Activated T-helper 1 cell treated with anti-CD3 and anti-CD28 coated beads, Interleukin-2, amount 50 U/mL, for 16 hours (primary cell): ENCODE measurements at places on chromosomes 5 and 9.

- DNase-seq: no peak
These were observed 132.2 kb downstream of the RXRA start for GRCh38 chr9:134458207-134459108.

DNA sequence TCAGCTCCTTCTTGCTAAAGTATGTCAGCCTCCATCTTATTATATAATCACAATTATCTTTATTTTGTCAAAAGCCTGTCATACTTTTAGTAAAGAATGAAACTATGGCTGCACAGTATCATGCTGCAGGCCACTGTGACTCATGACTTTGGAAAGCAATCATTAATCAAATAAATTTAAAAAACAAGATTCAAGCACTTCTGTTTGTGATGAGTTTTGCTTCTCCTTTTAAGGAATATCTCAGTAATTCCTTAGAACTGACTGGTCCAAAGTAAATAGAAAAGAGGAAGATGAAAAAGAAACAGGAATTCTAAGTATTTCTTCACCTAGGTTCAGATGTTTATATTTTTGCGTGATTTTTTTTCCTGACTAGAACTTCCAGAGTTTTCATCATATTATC, 83.1 kb downstream of the EDIL3 start:
- no peak for DNase-seq

- no peak for DNase-seq
These were observed 34.7 kb downstream of the TRIP13 start for GRCh38 chr5:927172-928015.

GRCh38 chr5:6766604-6767093, 53.4 kb downstream of the TENT4A start:
- no peak for DNase-seq

- no peak for DNase-seq
These were observed 104.1 kb downstream of the TSSK1B start for GRCh38 chr5:113330533-113331208.

- DNase-seq: no peak
These were observed 92.8 kb upstream of the ELL2 start for GRCh38 chr5:96054311-96055030.

DNA sequence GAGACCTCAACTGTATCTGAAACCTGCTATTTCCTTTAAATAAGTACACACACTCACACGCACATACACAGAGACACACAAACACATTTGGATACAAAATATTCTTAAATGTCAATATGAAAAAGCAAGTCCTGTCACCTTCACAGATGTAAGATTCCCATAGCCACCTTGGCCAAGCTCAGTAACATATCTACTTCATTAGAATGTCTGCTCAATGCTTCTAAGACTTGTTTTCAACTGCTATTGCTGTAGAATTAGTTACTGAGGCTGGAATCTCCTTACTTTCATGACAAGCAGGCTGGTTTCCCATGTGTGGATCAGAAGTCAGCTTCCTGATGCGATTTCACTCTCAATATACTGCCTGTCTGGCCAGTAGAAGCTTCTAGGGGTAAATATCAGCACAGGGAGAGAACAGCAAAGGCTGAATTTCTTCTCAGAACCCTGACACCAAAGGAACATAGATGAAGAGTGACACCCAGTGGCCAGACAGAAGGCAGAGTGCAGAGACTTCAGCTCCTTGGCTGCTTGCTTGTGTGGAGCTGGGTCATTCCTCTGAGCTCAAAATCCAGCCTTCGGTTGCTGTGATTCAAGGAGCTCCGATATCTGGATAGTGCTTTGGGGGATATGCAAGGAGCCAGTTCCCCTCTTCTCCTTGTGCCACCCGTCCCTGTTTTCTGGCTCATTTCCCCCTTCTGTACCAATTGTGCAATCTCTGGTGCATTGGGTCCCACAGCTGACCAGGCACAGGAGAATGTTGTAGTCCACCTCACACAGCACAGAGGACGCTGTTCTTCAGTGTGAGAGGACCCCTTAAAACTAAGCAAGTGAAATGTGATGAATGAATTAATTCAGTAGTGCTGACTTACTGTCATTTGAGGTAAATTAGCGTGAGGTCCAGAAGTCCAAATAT, 26.6 kb upstream of the ABLIM3 start:
- no peak for DNase-seq

GRCh38 chr9:117407436-117408022, 7.3 kb downstream of the ASTN2 start:
- no peak for DNase-seq

GRCh38 chr9:128138001-128138400, 10.5 kb upstream of the PTGES2 start:
- no peak for DNase-seq

- no peak for DNase-seq
These were observed 11.1 kb upstream of the AJM1 start for GRCh38 chr9:136831002-136831719.

DNA sequence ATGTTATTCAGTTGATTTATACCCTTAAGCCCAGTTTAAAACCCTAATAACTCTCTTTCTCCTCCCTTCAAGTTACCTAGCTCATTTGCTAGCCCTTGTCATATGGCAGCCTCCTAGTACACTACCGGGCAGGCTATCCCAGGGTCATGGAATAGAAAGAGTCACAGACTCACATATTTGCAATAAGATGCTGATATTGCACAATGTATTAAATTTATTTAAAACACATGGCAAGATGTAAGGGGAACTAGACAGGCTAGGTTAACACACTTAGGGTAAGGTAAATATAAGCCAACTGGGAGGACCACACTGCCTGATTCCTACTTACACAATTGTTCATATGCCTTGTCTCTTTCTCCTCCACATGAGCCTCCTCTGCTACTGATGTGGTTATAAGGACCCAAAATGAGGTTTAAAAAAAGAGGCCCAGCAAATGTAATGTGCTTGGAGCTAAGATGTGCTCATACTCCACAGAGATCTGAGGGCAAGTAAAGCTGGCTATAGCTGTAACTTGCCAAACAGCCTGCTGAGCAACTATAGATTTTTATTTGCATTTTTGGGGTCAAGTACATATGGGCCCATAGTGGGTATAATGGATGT, 130.0 kb downstream of the ENC1 start:
- DNase-seq: no peak

GRCh38 chr9:114364134-114365041, 23.4 kb downstream of the AKNA start:
- no peak for DNase-seq

GRCh38 chr5:157914151-157914788, 55.3 kb upstream of the CLINT1 start:
- DNase-seq: no peak

GRCh38 chr9:38284588-38285051, 107.9 kb upstream of the ALDH1B1 start:
- DNase-seq: no peak

DNA sequence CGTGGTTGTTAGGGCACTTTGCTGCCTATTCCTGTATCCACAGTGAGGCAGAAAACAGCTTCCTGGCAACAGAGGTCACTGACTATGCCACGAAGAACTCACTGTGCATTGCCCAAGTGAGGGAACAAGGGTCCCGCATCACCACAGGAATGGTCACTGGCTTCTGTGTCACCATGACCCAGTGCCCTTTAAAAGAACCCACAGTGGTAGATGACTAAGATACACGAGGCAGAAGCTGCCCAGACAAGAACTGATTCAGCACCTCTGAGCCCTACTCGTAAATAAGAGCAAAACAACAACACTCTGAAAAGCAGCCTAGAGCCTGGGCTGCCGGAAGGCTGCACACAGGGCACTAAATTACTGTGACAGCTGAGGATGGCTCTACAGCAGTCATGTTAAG, 236.6 kb upstream of the RASEF start:
- DNase-seq: no peak

GRCh38 chr5:117433818-117434217, 859.2 kb upstream of the SEMA6A start:
- no peak for DNase-seq

- peak; percentile 21 for DNase-seq
These were observed at the start of the genes EIF4E1B and SNCB for GRCh38 chr5:176629853-176630680. Gene EIF4E1B (plus strand): TSS chr5:176630675. CDS start chr5:176642788, 12,113 bp downstream. Gene SNCB (minus strand): TSS chr5:176630534. CDS start chr5:176629654, 880 bp downstream.

GRCh38 chr5:7272408-7272965, 123.5 kb upstream of the ADCY2 start:
- DNase-seq: no peak

DNA sequence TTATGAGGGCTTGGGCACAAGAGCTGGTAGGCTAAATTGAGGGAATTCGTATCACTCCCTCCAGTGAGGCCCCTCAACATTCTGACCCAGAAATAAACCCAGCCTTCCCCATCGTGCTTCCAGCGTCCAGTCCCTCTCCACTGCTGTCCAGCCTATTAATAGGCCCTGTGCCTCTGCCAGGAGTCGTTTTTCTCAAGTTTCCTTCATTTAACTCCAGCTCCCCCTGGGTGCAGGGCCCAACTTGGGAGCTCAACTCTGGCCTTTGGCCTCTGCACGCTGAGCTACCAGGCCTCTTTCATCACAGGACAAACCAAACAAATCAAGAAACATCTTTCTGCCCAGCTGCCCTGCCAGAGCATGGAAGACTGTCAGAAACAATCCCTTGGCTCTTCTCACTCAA, 10.0 kb downstream of the HBEGF start:
- DNase-seq: no peak

DNA sequence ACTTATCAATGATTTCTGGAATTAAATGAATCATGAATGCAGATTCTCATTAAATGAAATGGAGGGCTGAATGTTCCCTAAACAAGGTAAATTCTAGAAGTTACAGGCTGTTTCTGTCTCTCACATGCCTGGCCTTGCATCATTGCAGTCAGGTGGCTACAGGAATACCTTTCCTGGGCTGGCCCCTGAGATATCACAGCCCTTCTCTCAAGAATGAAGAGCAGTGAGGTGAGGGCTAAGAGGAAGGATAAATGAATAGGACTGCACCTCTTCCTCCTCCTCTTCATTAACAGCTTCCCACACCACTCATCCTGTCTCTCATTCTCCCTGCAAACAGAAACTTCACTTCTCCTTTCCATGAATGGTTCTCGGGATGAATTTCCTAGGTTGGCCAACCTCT, 22.5 kb downstream of the ARHGEF28 start:
- DNase-seq: no peak

GRCh38 chr9:128226412-128226801, 23.2 kb downstream of the DNM1 start:
- no peak for DNase-seq

DNA sequence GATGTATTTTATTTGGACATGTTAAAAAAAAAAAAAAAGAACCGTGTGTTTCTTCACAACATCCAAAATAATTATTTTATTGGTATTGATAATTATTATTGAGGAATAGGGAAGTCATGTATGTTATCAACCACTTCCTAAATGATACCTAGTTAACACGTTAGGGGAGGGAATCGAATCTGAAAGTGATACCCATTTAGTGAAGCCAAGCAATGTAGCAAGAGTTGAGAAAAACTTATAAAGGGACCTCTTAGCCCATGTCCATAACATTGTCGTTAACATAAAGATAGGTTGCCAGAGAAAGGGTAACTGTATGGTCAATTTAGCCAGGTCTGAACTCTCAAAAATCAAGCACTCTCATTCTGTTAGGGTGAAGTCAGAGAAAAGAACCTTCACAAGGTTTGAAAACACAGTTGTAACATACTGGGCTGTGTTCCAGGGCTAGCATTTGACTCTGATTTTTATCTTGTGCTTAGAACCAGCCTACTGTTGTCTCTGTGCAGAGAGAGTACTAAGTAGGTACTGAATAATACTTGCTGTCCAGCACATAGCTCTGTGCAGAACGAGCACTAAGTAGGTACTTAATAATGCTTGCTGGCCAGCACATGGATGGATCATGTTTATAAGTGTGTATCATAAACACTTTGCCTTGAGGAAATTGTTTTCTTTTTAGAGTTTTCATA, 60.4 kb downstream of the GHR start:
- DNase-seq: no peak

DNA sequence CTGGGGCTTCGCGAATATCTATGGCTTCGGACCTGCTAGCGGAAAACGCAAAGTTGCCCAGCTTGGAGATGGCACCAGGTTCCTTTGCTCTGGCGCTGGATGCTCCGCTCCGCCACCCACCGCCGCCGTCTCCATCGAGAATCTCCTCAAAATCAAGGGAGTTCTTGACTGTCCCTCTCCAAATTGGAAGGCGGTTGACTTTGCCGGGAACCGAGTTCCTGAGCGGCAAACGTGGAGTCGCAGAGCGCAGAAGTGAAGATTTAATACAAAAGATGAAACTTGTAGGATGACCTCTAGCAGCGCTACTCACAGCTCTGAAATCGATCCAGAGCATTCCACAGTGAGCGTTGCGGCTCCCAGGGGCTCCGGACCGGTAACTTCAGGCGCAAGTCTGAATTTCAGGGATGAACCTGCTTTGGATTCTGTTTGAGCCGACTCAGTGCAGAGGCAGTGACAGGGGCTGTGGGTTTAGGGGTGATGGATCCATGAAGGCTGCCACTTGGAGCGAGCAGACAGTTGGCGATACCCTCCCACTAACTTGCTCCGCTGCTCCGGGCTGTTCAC, 1641.5 kb upstream of the C9orf72 start:
- no peak for DNase-seq

DNA sequence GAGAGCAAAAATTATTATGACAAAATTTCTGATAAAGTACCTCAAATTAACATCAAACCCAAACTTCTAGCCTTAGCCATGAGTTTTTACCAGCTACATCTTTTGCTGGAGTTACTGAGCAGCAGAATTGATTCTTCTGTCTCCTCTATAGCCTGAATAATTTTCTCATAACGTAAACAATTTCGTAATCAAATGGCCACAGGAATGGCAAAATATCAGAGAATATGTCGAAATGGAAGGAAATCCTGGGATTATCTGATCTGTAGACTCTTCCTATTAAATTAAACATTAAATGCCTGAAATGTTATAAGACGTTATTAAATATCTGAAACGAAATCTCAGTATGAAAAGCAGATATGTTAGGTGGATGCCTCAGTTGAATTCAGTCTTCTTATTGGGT, 41.1 kb downstream of the LURAP1L start:
- DNase-seq: no peak
